Activated effector memory CD4-positive, alpha-beta T cell treated with anti-CD3 and anti-CD28 coated beads, Interleukin-2, amount 50 U/mL, for 16 hours (primary cell): ENCODE measurements at places on chromosomes 5 and 9.

DNA sequence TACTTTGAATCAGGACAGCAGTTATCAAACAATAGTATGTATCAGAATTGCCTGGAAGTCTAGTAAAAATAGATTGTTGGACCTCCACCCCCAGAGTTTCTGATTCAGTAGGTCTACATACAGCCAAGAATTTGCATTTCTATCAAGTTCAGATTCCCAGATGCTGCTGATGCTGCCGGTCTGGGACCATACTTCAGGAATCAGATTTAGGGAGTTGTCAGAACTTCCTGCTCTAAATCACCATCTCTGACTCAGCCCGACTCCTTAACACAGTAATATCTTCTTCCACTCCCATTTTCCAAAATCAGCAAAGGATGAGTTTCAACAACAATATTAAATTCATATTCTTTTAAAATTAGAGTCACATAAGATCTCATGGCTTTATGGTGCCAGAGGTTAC is 227.2 kb upstream of the TMEM161B start:
- DNase-seq: no peak

- no peak for DNase-seq
These were observed 61.5 kb upstream of the NUDT12 start for GRCh38 chr5:103624035-103624480.

DNA sequence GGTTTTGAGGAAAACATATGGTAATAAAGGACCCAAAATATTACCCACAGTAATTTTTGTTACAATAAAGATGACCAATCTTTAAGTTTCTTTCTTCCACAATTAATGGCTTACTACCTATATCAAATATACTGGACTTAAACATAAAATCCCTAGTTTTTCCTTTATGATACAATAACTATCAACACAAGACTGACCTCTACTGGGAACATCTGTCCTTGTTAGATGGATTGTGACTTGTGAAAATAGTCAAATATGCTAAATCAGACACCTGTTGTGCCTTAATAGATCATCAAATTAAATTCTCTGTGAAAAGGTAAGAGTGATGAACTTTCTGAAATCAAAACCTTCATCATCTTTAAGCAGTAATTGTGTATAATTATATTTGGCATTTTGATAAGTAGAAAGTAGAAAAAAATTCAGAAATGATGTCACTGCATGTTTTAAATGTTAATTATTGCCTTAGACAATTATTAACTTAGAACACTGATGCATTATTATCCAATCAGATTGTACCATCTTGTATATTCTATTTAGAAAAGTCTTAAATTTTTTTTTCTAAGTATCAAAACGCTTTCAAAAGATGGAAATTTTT is 113.6 kb downstream of the DEPDC1B start:
- no peak for DNase-seq

- no peak for DNase-seq
These were observed 531.6 kb upstream of the CLINT1 start for GRCh38 chr5:158390577-158390976.

DNA sequence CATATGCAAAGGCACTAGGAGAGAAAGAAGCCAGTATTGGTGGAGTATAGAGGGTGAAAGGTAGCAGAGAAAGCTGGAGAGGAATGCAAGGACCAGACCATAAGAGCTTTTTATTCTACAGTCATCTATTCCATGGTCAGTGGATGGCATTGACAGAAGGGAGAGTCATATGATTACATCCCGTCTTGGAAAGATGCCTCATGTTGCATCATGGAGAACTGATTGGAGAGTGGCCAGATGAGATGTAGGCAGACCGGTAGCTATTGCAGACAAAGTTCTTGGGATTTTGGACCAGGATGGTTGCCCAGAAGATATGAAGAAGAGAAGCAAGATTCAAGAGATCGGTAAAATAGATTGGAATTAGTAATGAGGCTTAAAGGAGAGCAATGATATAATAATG is 260.7 kb downstream of the CHSY3 start:
- no peak for DNase-seq

DNA sequence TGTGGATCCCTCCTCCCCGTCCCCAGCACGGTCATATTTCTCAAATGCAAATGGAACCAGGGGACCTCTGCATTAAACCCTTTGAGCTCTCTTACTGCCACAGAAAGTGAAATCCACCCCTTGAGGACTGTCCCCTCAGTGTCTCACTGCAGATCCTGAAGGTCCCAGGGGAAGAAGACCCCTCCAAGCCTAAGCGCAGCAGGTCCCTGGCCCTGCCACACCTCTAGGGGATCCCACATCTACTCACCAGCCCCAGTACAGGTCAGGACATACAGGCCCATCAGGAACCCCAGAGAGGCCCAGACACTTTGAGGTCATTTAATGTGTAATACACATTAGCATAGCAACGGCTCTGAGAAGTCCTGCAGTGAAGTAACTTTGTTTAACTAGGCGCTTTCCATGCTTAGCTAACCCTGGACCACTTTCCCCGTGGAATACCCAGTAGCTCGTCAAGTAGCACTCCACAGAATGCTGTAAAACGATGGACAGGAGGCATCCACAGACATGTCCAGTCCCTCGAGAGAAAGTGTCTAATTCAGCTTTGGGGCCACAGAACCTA is 54.7 kb upstream of the ALDH1B1 start:
- DNase-seq: peak; percentile 28

DNA sequence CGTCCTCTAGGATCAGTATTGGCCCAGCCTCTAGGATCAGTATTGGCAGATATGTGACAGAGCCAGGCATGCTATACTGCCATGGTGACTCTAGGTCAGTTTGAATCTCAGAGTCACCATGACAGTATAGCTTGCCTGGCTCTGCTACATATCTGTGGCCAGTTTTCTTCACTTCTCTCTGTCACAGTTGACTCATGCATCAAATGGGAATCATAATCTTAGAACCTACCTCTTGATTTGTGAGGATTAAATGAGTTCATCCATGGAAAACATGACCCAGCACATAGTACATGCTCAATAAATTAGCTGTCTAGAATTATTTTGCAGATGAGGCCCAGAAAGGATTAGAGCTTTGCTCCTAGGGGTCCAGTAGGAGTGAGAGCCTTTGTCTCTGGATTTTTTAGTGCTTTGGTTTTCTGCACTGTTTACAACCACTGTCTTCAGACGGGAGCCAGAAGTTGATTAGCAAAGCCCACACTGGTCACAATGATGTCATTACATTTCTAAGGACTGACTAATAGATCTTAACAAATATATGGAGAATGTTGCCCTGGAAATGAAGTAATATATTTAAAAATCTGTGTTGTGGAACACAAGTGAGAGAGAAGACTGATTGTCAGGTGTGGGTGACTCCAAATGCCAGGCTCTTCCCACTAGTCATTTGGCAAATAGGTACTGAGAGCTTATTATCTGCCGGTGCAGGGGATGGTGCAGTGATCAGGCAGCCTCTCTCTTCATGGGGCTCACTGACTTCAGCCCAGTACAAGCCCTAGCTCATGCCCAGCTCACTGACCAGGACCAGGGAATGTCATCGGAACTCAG is 76.0 kb downstream of the COL15A1 start:
- DNase-seq: no peak

GRCh38 chr9:112971415-112971814 is 40.6 kb downstream of the ZNF883 start:
- DNase-seq: no peak

GRCh38 chr9:12689233-12689632 is 4.0 kb upstream of the TYRP1 start:
- no peak for DNase-seq

GRCh38 chr9:114174876-114175771 is 19.8 kb downstream of the COL27A1 start:
- no peak for DNase-seq

DNA sequence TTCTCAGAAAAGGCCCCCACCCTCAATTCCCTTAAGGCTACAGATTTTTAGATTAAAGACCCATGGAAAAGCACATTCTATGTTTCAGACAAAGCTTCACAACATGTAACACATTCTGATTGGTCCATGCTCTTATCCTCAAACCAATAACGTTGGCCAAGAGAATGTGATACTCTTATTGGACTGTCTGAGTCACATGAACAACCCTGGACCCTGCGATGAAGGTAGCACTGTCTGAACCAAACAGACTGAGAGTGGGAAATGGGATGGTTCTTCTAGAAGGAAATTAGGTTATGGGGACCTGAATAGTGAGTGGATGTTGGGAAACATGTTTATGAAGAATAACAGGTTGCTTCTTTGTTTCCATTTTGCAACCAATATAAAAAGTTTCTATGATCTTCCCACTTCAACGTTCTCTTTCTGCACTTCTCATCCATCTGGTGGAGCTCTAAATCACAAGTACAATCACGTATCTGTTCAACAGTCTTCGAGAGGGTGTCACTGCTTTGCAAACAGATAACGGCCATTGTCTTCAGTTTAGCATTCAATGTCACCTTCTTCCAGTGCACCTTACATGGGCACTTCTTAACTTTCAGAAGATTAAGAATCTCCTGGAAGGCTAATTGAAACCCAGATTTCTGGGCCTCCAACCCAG is 81.6 kb downstream of the PTCH1 start:
- no peak for DNase-seq

DNA sequence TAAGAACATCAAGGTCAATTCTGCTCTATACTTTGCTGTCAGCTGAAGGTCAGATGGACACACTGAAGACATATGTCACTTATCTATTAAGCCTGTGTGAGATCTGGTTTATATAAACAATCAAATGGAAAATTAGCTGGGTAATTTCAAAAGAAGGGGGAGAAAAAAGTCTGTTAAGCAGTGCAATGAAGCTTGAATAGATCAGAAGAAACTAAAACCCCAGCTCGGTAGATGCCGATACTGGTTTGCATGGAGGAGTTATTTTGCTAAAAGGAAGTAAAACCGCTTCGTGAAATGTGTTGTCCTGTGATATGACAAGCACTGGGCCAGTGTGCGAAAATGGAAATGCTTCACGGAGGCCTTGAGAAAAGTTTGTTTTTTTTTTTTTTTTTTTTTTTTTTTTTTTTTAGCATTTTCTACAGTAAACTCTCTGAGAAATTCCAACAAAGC is 148.8 kb downstream of the MEF2C start:
- no peak for DNase-seq

- DNase-seq: no peak
These were observed 7.0 kb upstream of the DCTN4 start for GRCh38 chr5:150765799-150766169.

- no peak for DNase-seq
These were observed 57.4 kb downstream of the LHFPL2 start for GRCh38 chr5:78591138-78591612.

- no peak for DNase-seq
These were observed 188.8 kb downstream of the FBN2 start for GRCh38 chr5:128349044-128349858.

GRCh38 chr5:146662229-146662628 is 146.2 kb upstream of the GPR151 start:
- DNase-seq: no peak

- DNase-seq: no peak
These were observed 37.8 kb downstream of the RABGAP1 start for GRCh38 chr9:122978601-122979000.

DNA sequence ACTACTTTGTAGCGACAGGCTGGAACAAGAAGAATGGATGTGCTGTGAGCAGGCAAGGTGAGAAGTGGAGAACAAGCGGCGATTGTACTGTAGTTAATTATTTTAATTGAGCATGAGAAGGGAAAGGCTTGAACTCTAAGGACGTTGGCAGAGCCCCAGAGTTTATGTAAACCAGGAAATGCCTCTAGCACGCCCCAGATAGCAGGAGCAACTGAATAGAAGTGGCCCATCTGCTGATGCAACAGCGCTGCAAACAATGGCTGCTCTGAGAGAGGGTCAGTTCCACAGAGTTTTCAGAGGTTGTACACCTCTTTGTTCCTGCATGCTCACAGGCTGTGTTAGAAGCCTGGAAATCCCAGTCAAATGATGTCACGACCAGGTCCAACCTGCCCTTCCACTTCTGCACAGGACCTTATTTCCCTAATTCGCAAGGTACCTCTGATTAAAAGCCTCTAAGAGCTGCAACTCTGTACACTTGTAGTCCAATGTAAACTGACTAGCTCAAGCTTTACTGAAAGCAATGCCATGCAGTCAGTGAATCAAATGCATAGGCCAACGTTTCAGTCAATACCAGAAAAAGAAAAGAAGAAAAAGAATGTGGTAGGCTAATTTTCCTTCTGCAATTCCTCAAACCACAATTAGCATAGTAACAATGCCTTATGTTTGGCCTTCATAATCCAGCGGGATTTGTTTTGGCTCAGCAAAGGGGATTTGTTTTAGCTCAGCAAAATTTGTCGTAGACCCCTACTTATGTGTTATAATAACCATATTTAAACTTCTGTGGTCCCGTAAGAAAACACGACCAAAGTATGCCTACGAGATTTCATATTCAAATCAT is 119.6 kb upstream of the RETREG1 start:
- DNase-seq: no peak

- DNase-seq: no peak
These were observed 222.4 kb downstream of the DIRAS2 start for GRCh38 chr9:90420211-90420610.

DNA sequence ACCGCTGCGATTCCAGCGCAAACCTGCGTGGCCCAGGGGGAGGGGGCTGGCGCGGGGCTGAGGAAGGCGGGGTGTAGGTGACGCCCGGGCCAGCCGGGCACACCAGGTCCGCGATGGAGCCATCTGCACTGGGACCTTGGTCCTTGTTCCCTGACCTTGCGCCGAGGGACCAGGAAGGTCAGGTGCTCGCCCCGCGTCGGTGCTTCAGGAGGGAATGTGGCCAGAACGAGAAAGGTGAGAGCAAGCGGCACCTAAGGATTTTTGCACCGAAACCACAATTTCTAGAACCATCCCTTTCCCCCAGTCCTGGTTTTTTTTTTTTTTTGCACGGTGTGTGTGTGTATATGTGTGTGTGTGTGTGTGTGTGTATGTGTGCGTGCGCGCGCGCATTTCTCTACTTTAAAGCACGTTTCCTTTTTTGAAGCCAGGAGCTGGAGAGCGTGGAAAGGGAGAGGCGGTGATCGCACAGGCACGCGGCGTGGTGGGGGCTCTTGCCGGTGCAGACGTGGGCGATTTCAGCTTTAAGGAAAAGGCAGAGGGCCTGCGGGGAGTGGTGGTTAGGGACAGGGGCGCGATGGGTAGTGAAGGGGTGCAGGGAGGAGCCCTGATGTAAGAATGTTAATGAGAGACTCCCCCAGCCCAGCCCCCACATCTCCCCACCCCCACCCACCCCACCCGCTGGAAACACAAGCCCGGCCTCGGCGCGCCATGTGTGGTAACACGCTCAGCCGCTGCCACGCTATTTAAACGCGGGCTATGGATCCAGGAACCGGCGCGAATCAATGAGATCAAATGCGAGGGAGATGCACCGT is at the start of gene NPR3:
TSS of gene NPR3 (plus strand) at position 772 of the 812 bp plus-strand sequence. CDS start 456 bp downstream, outside the sequence.
- no peak for DNase-seq

GRCh38 chr9:26321935-26322334 is 570.7 kb downstream of the CAAP1 start:
- no peak for DNase-seq

DNA sequence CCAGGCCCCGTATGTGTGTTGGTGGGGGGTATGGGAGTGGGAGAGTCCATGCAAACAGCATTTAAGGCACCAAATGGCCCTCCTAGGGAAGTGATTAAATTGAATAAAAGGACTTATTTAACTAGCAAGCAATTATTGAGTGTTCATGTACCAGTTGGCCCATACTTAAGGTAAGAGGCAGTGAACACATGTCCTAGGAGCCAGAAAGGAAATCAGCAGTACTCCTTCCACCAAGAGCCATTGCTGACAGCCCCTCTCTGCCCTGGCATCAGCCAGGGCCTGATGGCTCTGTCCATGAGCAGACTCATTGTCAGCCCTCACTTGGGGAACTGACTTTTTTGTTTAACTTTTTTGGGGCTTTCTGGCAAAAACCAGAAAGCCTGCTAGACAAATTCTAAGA is 10.4 kb upstream of the SHROOM1 start:
- DNase-seq: no peak
